NCI-H2029 treated with DMSO at 0.1 percent for 48 hours (cell line): ENCODE measurements at places on chromosomes 6 and 20.

DNA sequence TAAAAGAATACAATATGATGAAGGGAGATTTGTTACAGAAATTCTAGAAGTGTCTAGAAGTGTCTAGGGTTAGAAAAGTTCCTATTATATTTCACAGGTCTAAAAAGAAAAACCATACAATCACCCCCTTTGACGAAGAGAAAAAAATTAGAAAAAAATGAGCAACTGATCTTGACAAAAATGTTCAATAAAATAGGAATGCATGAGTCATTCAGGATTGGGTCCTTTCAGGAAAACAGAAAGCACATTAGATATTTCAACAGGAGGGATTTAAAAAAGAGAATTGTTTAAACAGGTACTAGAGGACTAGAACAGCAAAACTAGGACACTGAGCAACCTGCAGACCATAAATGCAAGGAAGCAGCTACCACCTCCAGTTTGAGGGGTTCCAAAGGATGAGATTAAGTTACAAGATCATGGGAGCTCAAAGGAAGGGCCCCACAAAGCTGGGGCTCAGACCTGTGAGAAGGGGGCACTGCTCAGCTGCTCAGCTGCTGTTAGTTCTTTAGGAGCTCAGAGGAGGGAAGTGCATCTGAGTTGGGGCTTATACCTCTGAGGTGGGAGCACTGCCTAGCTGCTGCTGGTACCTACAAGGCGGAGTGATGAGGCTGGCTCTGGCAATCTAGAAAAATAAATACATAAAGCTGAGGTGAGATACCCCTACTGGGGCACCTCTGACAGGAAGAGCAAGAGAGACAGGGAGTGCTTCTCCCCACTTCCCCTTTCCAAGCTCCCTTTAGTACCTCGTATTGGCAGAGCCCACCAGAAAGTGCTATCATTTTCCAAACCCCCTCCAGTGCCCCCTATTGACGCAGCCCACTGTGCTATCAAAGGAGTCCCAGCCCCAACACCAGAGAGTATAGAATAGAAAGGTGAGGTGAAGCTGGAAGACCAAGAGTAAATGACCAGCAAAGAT is 27.1 kb upstream of the BEND6 start:
- no peak for DNase-seq

GRCh38 chr6:33613795-33614168 is 7.3 kb upstream of the ITPR3 start:
- DNase-seq: no peak

DNA sequence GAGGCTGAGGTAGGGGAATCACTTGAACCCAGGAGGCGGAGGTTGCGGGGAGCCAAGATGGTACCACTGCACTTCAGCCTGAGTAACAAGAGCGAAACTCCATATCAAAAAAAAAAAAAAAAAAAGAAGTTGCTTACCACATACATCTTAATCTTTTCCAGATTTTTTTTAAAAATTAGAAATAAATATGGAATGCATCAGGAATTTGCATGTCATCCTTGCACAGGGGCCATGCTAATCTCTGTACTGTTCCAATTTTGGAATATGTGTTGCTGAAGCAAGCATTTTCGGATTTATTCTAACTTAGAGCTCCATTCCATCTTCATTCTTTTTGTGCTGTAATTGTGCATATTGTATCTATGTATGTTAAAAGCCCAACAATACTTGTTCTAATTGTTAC is 62.5 kb downstream of the TRPC4AP start:
- no peak for DNase-seq

DNA sequence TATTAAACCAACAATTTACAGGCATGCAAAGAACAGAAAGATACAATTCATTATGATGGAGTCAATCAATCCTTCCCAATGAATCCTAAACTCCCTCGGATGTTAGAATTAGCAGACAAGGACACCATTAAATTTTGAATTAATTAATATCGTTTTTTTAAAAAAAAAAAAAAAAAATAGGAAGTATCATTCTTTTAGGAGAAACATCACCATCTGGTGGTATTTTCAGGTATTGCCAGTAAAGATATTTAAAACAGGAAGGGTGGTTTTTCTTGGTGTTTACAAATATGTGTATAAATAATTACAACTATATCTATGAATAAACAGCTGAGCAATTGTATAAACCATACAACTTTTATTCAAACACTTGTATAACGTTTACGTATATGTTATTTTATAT is 564.4 kb downstream of the HAO1 start:
- DNase-seq: no peak
